ENCODE measurements at places on chromosomes 2 and 18.

- DNase-seq: no peak
Measured at GRCh38 chr2:68659081-68659480, 15.7 kb downstream of the PROKR1 start.

GRCh38 chr2:28312307-28313219 lies 80.1 kb upstream of the FOSL2 start:
- DNase-seq: no peak

GRCh38 chr18:22848615-22849014 lies 84.5 kb upstream of the RBBP8 start:
- no peak for DNase-seq

DNA sequence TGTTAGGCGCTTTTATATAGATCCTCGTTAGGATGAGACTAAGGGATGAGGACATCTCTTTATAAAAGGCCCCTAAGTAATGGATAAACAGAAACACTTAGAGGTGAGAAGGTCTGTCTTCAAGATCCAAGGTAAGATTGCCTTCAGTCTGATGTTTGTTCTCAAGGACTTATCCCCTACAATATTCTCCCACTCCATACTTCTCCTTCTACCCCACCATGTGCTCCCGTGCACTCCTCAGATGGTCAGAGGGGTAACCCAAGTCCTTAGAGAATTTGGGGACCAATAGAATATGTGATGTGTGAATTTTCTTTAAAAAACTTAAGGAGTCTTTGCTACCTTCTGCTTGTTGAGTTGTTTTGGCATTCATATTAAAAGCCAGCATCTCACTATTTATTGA lies 23.1 kb downstream of the FOSL2 start:
- no peak for DNase-seq

GRCh38 chr2:232287316-232287715 lies 91.2 kb upstream of the ALPP start:
- no peak for DNase-seq

DNA sequence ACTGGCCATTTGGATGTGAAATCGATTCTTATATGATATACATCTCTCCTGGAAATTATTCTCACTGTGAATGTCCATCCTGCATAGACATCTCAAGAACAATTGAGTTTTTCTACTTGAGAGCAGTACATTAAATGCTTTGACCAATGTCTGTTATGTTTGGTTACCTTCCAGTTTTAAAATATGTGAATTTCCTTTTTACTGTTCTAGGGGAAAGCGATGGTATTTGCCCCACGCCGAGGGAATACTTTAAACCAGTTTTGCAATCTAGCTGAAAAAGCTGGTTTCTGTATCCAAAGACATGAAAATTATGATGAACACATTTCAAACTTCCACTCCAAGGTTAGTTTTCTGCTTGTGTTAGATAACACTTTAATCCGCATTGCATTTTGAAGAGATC lies 175.3 kb upstream of the SIX3 start:
- no peak for DNase-seq

GRCh38 chr2:99543247-99543646 lies 53.4 kb upstream of the REV1 start:
- DNase-seq: no peak

- DNase-seq: no peak
Measured at GRCh38 chr18:25282282-25282681, 69.7 kb downstream of the ZNF521 start.

DNA sequence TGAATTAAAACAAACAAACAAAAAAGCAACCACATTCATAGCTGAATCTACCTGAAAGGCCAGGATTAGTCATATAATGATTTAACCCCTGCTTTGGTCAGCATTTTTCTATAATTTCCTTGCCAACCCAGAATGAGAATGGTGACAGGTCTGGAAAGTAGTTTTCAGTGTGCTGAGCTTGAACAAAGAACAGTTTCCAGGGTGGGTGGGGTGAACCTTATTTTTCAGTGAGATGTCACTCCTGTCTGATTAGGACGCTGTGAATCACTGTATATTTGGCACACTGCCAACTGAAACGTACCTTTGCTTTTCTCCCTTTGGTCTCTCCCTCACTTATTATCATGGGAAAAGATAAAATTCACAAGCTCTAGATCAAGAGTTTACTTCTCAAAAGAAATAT lies 35.0 kb upstream of the DSC1 start:
- DNase-seq: no peak

DNA sequence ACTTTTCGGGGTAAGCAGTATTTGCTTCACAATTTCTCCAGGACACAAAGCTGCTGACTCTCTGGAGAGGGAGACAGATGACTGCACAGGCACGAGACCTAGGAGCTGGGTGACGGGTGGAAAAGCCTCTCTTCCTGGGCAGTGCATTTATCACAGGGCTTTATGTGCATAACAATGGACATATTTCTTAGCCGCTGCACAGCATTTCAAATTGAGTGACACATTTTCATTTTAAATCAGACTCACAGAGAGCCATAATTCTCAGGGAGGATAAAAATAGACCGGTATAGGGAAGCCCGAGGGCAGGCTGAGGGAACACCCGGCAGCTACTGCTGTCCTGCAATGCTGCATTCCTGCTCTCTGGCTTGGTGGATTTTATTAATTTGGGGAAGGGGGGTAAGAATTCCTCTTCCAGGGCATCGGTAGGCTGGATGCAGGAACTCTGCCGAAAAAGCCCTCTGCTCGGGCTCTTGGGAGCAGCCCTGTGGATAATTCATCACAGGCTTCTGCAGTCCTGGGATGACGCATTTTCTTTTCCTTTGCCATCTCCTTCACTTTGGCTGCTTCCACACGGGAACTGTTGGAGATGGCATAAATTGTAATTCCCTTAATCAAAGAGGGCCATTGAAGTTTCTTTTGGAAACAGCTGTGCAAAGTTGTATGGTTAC lies 108.1 kb upstream of the ACAA2 start:
- no peak for DNase-seq

GRCh38 chr2:150585221-150585971 lies 97.9 kb upstream of the RND3 start:
- no peak for DNase-seq

- no peak for DNase-seq
Measured at GRCh38 chr2:237631007-237631785, 3.8 kb downstream of the LRRFIP1 start.

DNA sequence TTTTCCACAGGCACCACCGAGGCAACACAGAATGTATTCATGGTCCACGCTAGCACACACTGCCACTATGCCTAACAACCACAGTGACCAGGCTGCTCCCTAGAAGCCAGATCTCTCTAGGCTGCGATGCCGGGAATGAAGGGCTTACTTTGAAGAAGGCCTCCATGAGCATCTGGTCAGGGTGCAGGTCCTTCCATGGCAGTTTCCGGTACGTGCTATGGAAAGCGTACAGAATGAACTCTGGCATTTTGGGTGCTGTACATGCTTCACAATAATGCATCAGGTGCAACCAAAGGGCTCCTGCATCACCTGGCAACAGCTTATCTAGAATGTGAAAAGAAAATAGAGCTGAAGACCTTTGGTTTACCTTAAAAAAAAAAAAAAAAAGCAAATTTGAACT lies 44.9 kb downstream of the SIGLEC15 start:
- DNase-seq: no peak

DNA sequence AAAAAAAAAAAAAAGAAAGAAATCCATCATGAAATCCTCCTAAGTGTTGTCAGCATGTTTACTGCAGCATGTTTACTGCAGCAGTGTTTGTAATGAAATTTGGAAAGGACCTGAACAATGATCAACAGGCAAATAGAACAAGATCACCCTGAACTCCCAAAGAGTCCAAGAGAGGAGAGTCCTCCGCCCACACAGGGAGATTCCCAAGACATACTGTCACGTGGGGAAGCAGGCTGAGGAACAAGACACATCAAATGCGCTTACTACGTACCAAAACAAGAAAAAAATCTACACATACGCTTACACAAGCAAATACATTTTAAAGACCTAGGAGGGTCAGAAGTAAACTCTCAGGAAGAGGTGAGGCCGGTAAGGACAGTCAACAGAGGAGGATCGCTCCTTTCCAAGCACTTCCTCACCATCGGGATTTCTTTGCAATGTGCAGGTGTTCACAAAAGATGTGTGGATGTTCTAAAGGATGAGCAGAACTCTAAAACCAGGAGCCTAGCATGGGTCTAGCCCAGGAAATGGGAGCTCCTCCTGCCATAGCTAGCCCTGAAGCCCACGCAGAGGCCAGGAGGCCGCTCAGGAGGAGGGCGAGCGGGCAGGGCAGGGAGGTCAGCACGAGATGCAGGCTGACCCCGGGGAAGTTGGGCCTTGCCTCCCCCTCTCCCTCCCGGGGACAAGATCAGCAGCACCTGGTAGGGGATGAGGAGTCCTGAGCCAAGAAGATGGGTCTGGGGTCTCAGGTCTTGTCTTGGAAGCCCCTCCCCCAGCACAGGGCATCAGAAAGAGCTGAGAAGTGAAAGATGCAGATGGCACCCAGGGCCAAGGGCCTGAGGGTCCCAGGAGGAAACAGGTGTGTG lies 66.4 kb downstream of the ZNF516 start:
- DNase-seq: no peak

GRCh38 chr2:126637386-126637785 lies 18.6 kb upstream of the GYPC start:
- DNase-seq: no peak

DNA sequence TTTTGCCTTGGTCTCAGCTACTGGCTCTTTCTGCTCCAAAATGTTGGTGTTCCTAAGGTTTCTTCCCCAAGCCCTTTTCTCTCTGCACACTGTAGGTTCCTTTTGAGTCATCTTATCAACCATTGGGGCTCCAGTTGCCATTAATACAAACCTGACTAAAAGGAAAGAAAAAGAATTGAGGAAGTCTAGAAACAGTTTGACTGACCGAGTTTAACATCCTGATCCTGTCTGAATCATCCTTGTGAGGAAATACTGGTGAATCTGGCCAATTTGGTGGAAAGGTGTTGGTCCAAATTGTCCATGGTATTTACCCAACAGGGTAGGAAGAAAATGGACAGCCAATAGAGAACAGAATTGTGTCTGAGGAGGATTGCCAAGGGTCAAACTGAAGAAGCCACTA lies 38.3 kb downstream of the CRYGD start:
- no peak for DNase-seq

- no peak for DNase-seq
Measured at GRCh38 chr2:108575132-108575966, 41.1 kb downstream of the LIMS1 start.

GRCh38 chr2:15243762-15244161 lies 317.4 kb downstream of the NBAS start:
- no peak for DNase-seq

- no peak for DNase-seq
Measured at GRCh38 chr2:186693446-186693832, 421 bp upstream of the FAM171B start.

- no peak for DNase-seq
Measured at GRCh38 chr18:44700652-44701051, 20.0 kb downstream of the SETBP1 start.

DNA sequence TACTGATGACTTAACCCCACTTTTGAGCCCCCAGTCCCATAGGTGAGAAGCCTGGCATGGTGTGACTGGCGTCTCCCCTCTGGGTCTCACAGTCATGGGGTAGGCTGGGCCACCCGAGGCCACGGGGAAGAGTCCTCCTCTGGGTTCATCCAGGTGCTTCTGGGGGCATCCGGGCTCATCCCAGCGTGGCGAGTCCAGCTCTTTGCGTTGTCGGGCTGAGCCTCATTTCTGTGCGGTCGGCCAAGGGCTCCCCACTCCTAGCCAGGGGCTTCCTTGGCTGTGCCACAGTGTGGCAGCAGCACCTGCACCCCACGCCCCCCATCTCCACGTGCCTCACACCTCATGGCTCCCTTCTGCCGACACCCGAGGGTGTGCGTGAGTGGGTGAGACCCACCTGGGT lies 27.6 kb upstream of the SNED1 start:
- no peak for DNase-seq

GRCh38 chr18:50830544-50830943 lies 10.7 kb upstream of the MRO start:
- no peak for DNase-seq

DNA sequence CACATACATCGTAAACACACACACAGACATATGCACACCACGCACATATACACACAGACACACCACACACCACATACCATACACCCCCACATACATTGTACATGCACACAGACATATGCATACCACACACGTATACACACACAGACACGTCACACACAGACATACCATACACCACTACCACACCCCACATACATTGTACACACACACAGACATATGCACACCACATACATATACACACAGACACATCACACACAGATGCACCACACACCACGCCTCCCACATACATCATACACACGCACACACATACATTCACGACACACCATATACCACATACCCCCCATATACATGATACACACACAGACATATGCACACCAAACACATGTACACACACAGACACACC lies 58.4 kb downstream of the KIF5C start:
- no peak for DNase-seq

- no peak for DNase-seq
Measured at GRCh38 chr2:12507295-12507694, 209.4 kb upstream of the TRIB2 start.
